ENCODE measurements at places on chromosomes 3 and 15.

DNA sequence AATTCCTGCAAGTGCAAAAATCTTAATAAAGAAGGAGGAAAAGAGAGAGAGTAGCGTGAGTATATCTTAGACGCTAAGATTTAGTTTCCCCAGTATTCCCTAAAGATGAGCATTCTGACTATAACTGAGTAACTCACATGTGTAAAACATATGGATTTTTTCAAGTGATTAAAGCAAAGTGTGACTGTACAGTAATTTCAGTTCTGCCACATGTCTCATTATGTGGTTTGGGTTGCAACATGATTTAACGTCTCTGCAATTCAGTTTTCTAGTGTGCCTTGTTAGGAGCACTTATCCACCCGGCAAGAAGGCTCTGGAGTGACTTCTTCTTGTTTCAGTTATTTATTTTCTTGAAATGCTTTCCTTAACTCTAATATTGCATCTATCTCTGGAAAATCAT, 514.1 kb downstream of the ROBO1 start:
- no peak for DNase-seq

- no peak for DNase-seq
Measured at GRCh38 chr3:106514431-106514830, 645.6 kb upstream of the CBLB start.

DNA sequence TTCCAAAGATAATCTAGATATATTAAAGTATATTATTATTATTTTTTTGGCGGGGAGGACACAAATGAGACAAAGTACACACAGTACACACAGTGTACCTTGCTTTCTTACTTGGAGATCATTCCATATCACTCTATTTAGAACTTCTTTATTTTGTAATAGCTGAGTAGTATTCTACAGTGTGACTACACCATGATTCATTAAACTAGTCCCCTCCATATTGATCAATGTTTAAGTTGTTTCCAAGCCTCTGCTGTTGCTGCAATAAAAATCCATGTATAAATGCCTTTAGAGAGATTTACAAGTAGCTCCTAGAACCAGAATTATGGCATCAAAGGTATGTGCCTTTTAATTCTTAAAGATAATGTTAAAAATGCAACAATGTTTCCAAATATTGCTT, 38.8 kb downstream of the PYGO1 start:
- DNase-seq: no peak

DNA sequence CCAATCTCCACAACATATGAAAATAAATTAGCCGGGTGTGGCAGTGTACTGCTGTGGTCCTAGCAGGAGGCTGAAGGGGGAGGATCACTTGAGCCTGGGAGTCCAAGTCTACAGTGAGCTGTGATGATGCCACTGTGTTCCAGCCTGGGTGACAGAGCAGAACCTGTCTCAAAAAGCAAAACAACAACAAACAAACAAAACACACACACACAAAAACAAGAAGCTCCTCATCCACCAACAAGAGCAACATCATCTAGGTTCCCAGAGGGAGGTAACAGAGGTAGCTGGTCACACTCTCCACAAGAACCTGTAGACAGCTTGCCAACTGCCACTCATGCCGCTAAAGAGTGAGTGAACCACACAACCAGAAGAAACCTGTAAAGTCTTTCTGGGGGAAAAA, 34.8 kb downstream of the PTPN9 start:
- no peak for DNase-seq

DNA sequence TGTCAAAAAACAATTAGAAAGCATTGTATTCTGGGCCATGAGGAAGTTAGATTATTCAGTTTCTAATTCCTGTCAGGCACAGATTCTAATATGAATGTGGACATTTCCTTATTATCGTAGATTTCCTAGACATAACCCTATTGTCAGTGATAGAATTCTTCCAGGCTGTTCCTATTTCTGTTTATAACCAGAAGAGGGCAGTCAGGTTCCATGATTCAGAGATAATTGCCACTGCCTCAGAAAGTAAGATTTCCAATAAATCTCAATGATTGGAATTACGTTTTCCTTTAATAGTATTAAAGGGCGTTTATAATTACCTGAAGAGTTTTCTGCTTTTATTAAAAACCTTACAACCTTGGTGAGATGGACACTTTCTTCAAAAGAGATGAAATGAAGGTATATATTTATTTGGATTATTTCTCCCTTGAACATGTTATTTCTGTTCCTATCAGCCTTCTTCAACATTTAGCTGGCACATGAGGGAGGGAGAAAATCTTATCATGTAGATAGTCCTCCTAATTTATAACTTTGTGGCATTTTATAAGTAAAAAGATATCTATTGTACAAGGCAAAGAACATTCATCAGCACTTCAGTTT, 439.2 kb downstream of the MCTP2 start:
- no peak for DNase-seq

DNA sequence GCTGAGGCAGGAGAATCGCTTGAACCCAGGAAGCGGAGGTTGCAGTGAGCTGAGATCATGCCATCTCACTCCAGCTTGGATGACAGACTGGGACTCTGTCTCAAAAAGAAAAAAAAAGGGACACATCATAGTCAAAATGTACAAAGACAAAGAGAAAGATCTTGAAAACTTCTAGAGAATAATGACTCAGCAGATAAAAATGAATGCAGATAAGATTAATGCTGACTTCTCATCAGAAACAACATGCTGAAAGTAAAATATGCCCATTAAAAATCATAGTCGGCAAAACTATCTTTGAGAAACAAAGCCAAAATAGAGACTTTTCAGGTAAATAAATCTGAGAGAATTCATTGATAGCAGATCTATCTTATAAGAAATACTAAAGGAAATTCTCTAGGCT, 271.1 kb upstream of the GPR149 start:
- no peak for DNase-seq

- DNase-seq: no peak
Measured at GRCh38 chr3:144128108-144128892, 156.7 kb downstream of the DIPK2A start.

- no peak for DNase-seq
Measured at GRCh38 chr3:61632568-61633175, 71.3 kb downstream of the PTPRG start.

DNA sequence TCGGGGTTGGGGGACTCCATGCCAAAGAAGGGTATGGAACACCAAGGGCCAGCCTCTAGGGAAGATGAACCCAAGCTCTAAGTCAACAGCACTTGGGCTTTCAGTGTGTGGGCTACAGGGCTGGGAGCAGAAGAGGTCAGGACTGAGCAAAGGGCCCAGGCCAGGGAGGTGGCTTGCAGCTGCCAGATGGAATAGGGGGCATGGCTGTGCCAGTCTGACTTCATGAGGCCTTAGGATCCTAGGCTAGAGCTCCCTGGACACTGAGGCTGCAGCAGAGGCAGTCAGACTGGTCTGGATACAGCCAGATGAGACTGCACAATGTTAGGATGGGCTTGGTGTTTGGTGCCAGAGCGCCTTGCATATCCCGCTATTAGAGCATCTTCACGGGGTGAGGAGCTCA, 3.8 kb downstream of the RASGRF1 start:
- peak; percentile 60 for DNase-seq

- DNase-seq: no peak
Measured at GRCh38 chr3:94303266-94303665, 240.4 kb downstream of the NSUN3 start.

DNA sequence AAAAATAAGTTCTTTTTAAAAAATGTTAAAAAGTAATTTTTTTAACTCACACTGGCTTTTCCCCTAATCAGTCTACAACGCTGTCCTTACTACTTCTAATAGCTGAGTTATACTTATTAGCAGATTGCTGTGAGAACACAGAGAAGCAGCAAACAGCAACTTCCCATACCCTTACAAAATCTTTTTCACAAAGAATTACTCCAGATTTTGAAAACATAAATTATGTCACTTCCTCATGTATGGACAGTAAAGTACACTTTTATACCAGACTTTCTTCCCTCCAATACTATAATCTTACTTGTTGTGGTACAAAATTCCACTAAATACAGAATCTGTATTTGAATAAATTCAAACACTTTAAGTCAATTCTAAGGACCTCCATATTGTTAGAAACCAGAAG, 2.1 kb downstream of the PHC3 start:
- no peak for DNase-seq

DNA sequence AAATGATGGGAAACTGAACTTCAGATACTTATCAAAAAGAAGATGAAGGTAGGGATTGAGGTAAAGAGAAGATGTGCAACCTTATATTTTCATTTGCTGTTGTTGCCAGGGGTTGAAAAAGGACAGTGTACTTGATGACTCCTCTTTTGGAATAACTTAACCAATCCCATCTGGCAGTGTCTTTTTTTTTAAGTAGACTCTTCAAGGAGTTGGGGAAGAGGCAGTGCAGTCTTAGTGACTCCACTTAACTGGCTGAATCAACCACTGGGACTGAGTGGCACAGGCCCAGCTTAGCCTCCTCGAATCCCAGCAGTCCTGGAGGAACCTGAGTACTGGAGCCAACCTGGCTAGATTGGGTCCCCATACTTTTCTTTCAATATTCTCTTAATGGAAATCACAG, 27.3 kb upstream of the FILIP1L start:
- DNase-seq: no peak

DNA sequence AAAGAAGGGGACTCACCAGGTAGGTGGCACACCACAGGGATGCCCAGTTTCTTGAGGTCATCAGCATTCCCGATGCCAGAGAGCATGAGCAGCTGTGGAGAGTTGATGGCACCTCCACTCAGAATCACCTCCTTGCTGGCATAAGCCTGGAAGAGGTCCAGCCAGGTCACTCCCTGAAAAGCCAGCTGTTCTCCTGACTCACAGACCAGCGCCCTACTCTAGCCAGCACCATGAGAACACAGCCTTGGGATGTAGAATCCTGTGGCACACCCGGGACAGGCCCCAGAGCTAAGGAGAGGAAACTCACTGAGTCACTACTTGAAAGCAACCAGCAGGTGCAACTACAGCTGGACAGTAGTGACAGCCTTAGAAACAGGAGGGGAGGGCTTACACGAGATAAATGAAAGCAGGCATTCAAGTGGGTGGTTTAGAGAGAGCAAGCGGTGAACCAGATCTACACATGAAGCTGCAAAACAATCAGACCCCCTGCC, 24.5 kb downstream of the CHDH start:
- no peak for DNase-seq

DNA sequence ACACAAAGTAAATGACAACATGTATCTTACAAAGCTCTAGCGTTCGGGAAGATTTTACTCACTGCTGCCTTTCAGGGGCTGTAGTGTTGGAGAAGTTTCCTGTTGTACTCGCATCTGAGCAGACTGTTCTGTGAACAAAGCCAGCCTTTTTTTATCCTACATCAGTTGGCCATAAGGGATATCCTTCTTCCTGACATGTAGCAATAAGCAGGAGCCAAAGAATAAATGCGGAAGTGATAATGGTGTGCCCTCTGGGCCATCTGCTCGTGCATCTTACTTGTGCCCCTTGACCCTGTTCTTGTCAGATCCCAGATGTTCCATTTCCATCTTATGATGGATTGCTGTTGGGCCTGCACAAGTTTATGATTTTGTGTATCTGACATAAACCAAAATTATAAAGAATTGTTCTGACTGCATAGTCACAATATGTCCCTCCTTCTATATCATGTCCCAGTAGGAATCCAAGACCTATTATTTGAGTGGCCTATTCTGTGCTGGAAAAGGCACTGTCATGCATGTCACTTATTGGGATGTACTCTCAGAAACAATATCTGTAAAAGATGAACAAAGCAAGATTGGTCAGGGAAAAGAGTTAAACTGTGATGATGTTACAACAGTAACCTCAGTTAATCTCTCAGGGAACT, 631.3 kb downstream of the NSUN3 start:
- DNase-seq: no peak

DNA sequence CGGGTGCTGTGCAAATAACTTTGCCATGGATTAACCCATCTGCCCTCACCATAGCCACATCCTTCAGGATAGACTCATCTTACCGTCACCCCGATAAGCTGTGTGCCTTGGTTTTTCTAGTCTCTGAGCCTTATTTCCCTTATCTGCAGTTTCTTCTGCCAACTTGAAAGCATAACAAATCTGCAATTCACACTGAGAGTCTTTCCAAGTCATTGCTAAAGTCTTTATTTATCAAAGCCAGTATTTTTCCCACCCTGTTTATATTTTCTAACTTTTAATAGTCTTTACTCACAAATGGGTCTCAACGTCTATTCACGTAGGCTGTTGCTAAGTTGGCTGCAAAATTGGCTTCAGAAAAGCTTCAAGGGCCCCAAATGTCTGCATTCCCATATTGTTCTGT, 61.6 kb upstream of the SUCLG2 start:
- no peak for DNase-seq

- DNase-seq: no peak
Measured at GRCh38 chr3:124168271-124168670, 176.3 kb upstream of the ROPN1 start.
